ENCODE measurements at places on chromosomes 7 and 10.

DNA sequence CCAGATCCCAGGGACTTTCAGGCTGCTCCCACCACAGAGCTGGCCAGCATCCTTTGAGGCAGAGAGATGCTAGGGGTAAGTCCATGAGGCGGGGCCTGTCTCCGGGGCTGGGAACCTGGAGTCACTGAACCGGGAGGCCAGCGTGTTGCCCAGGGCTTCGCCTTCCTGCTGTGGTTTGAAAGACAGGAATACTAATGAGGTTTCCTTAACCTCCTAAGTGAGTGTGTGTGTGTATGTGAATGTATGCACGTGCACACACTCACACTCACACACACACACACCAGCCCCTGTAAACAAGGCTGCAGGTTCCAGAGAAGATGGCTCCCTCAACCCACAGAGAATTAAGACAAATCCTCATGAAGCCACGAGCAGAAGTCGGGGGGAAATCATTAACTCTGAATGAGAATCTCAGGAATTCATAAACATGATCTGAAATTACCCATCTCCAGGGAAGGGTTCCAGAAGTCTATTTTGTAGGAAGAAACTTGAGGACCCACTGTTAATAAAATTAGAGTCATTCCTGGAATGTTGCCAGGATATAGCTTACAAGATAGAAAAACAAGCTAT, 20.3 kb upstream of the PFKP start:
- no peak for DNase-seq

- DNase-seq = no peak
These were observed 7.8 kb downstream of the ATP6V0E2 start for GRCh38 chr7:149881328-149882247.

DNA sequence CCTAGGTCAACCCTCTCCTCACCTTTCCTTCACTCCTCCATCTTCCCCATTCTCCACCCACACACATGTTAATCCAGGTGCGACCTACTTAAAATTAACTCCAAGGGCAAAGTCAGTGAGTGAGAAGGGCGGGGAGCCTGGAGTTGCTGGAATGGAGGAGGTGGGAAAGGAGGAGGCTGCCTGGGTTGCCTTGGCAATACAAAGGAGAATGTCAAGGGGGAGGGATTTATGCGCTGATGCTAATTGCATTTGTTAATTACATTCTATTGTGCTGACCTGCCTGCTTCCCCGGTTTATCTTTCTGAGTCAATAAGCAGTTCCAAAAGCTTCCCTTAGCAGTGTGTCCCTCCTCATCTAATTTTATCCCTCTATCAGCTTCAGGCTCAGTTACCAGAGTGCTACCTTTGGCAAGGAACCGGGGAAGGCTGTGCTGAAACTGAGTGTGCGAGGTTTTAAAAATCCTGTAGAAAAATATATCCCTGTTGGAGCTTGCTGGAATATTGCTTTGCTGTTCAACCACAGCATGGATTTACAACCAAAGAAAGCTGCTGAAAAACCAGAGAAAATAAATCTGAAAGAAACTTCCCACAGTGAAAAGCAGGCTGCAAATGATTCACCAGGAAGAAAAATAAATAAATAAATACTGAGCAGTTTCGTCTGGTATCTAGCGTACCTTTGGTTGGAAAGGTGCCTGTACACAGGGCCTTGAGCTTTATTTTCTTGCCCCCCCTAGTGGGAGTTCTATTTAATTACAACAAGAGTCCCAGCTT, 113.2 kb upstream of the DGKB start:
- DNase-seq = no peak

DNA sequence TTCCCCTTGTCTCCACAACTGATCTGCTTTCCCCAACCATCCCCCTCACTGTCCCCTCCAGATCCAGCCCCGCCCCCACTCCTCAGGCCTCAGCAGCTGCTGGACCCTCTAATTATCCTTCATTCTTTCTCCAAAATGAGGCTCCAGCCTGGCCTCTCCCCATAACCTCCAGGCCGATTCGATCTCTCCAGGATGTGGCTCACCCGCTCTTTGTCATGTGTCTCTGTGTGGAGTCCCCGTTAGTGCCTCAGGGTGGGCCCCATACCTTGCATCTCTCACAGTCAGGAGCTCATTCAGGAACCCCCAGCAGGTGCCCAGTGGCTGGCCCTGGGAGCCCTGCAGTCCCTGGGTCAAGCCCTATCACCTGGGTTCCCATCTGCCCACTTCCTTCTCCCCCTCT, 1.3 kb downstream of the PILRA start:
- no peak for DNase-seq

DNA sequence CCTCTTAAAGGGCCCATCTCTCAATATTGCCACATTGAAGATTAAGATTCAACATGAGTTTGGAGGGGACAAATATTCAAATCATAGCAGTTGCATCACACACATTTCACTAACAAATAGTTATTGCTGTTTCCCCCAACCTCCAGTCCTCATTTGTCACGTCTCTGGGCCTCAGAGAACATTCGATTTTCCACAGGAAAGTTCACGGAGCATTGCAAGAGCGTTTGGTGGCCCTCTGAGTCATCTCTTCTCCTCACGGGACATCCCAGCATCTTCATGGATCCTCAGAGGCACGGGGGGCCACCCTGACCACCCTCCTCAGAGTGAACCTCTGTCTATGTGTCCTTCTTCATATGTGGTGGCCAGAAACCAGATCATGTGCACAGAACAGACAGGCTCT, 50.3 kb upstream of the CHST15 start:
- DNase-seq = peak; percentile 51

DNA sequence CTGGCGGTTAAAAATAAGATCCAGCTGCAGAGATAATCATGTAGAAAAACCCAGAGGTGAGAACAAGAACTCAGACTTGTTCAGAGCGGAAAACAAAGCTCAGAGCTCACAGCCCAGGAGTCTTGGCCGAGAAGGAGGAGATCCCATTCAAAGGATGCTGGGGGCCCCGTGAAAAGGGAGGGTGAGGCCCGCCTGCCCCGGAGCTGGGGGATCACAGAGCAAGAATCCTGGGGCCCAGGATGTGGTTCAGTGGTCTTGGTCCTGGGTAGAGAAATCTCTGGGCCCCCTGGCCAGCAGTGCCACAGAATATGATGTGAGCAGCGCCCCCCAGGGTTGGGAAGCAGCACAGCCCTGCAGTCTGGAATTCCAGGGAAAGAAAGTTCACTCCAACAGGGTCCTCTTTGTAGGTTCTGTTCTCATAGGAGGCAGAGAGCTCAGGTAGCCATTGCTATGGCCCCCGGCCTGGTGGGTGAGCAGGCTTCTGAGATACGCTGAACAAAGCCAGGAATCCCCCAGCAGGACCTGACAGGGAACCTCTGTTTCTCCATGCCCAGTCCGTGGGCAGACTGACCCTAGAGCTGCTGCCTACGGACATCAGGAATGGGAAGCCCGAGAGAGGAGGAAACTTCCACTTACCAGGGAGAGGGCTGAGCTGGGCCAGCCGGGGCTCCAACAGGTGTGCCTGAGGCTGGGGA, 77.7 kb upstream of the GNA12 start:
- DNase-seq = no peak

DNA sequence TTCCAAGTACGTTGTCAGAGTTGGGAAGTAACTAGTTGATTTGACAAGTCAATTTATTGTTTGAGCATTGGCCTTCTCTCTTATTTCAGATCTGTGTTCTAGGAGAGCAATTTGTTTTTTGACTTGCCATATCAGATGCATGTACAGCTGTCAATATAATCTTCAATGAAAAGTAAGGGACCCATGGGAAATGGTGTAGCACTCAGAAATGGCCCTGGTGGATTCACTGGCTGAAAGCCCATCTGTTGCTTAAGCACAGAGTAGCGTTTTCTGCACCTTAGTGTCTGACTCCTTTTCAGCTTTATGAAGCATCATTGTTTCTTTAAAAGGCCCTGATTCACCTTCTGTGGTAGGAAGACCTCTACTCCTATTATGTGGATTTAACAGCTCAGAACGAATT, 10.2 kb downstream of the GARS1 start:
- no peak for DNase-seq

GRCh38 chr7:12412407-12412806, 8.7 kb upstream of the VWDE start:
- no peak for DNase-seq

- DNase-seq = no peak
These were observed 249.8 kb downstream of the ARHGAP12 start for GRCh38 chr10:31678575-31679516.

GRCh38 chr10:3655528-3655927, 129.5 kb downstream of the KLF6 start:
- no peak for DNase-seq

DNA sequence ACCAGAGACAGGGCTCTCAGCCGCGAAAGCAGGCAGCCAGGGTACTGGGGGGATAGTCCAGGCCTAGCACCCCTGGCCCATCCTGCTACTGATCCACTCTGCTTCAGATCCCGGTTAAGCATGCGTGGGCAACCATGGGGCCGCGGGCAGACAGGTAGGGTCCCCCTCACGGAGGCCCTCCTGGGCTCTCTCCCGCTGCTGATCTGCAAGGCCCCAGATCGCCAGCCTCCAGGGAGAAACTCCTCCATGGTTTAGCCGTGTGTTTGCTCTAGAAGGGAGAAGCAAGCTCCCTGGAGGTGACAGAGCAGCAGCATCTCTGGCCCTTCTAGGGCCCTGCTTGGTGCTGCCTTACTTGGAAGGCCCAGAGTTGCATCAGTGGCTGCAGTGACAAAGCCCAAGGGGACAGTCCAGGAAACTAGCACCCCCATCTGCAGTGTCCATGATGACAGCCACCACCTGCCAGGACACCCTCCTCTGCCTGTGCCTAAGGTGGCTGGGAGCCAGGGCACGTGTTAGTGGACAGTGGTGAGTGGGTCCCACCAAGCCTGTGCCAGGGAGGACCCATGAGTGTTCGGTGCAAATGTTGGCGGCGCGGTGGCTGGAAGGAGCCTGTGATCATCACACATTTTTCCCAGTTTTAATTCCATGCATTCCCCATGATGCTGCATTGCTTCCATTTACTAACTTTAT, 29.2 kb downstream of the CALML5 start:
- peak; percentile 56 for DNase-seq

DNA sequence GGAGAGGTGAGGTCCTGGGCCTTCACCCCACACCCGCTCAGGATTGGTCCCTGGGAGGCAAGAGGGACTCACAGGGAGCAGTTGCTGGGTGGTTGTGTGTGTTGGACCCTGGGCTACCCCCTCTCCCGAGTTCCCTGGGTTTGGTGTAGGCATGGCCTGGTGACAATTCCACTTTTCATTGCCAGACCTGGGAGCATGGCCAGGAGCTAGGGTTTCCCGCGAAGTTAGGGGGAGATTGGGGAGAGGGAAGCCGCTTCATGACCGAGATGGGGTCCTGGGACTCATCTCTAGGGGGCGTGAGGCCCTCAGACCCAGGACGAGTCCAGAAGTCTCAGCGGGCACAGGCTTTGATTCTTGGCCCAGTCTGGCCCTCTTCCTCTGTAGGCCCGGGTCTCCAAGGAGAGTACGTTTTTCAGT, 606 bp downstream of the PALD1 start:
- DNase-seq = no peak

GRCh38 chr7:70711452-70711851, 420.5 kb upstream of the GALNT17 start:
- DNase-seq = no peak

DNA sequence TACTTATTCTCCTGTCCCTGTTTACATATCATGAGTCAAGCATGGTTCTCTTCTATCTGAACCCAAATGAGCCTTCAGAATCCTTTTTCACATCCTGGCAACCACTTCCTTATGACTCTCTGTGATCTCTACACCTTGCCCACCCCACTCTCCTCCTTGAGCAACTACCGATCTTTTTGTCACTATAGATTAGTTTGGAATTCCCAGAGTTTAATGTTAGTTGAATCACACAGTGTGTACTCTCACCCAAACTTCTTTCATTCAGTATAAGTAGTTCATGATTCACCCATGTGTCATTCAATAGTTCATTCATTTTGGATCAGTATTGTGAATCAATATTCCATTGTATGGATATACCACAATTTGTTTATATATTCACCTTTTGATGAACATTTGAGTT, 55.3 kb downstream of the TFAM start:
- no peak for DNase-seq

DNA sequence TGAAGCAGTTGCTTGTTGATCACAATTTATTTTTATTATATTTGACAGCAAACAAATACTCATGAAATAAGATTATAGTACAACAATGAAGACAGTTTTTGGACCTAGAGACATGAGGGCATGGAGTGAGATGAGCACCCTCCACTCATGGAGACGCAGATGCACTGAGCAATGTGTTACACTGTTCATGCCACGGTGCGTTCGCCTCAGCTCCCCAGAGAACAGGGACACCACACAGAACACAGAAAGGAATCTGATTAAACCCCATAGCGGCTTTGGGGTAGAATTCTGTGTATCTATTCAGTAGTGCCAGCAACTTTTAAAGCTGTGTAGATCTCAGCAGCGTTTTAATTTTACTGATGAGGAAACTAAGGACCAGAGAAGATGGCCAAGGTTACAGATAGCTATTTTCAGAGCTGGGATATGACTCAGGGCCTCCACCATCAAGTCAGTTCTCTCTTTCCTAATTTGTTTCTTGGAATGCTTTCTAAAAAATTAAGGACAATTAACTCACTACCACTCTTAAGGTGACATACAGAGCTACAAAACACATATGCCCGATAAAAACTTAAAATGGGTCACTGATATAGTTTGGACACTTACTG, 33.6 kb downstream of the FAM25A start:
- no peak for DNase-seq

GRCh38 chr7:87506246-87507180, 31.0 kb upstream of the ABCB4 start:
- DNase-seq = no peak

DNA sequence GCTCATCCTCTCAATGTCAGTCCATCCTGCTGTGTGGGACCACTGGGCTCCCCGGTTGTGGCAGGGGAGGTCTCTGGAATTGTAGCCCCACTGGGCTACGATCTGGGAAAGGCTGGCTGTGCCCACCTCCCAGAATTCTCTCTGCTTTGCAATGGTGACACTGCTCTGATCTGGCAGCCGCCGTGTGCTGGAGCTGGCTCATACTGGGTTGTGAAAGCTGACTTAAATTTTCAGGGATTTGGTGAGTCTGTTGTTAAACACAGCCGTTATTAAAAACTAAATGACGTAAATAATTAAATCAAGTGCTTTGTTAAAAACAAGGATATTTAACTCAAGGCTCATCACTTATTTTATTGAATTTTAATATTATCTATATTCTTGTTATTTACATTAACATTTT, 160.0 kb downstream of the TAX1BP1 start:
- no peak for DNase-seq

DNA sequence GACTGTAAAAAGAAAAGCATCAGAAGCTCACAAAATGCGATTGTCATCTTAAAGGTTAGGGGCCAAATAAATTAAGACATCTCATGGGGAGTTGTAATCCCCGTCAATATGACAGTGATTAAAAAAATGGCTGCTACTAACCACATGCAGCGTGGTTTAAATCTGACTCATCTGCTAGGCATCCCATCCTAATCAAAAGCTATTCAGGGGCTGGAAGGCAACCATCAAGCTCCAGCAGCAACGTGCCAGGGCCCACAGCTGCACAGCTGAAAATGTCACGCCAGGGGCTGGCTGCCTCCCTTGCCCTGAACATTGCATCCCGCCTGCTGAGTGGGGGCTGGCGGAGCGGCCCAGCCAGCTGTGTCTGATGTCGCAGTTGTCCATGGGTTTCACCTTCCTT, 66.3 kb upstream of the FRMD4A start:
- peak; percentile 74 for DNase-seq
